ENCODE measurements at places on chromosomes 2 and 18. TPM values are rescaled to one million over a fixed set of nuclear protein-coding genes. Genes with fewer than 3 reads are reported as not detected.

CHCHD5 gene
- total RNA-seq = 29.1 TPM

KIAA2012 gene
- not detected for total RNA-seq

CTAGE1 gene
- not detected for total RNA-seq

VIT gene
- not detected for total RNA-seq

LINC00305 gene
- not detected for total RNA-seq

HNMT gene
- not detected for total RNA-seq

CELF4 gene
- total RNA-seq = not detected

DCDC2C gene
- total RNA-seq = not detected

VAMP8 gene
- total RNA-seq = 146 TPM

CNTNAP5 gene
- not detected for total RNA-seq

MYCN gene
- total RNA-seq = not detected

GPAT2 gene
- total RNA-seq = 13.0 TPM

CD207 gene
- total RNA-seq = not detected

IMPA2 gene
- 21.7 TPM for total RNA-seq

SLC30A3 gene
- 0.48 TPM for total RNA-seq

CDH20 gene
- total RNA-seq = not detected

ITGB6 gene
- not detected for total RNA-seq

LDLRAD4 gene
- 28.5 TPM for total RNA-seq

TXNDC2 gene
- not detected for total RNA-seq

CDK5R2 gene
- not detected for total RNA-seq

C2orf78 gene
- not detected for total RNA-seq

ABCA12 gene
- not detected for total RNA-seq

C2orf72 gene
- total RNA-seq = 0.07 TPM

CCDC121 gene
- 1.2 TPM for total RNA-seq

SNX17 gene
- 116 TPM for total RNA-seq

INPP5D gene
- total RNA-seq = 129 TPM

APCDD1 gene
- total RNA-seq = not detected

MPHOSPH10 gene
- total RNA-seq = 43.1 TPM

CROCC2 gene
- not detected for total RNA-seq

LRATD1 gene
- total RNA-seq = not detected

Measured in T-helper 2 cell treated with Interferon-gamma antibody and Interleukin-4, amounts not matched to agents 100 ng/mL and 5 ng/mL, for 36 hours (primary cell).